ENCODE measurements at places on chromosomes 1 and 21.
A peak's percentile ranks its signal among the peaks of the same experiment; 100 is the strongest.

DNA sequence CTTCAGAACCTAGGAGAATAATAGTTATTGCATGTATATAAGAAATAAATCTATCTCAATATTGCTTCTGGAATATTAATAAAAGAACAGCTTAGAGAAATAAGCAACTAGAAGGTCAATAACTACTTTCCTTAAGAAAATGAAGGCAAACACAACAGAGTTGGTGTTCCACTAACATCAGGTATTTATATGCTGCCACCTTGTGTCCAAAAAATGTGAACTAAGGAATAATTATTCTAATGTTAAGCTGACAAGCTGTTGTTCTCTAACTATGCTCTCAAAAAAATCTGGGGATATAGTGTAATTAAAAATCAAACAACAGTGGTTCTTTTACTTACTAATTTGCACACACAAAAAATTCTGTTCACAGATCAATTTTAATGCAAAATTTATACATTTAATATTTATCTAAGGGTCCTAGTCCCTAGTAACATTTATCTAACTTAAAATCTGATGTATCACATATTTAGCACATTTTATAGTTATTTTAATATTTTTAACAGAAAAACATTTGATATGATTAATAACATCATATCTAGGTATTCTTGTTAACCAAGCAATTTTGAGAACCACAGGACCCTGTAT lies 39.6 kb downstream of the UCHL5 start:
- DNase-seq, result peak; percentile 54

GRCh38 chr21:29187944-29188343 lies 57.5 kb downstream of the MAP3K7CL start:
- DNase-seq, result no peak

DNA sequence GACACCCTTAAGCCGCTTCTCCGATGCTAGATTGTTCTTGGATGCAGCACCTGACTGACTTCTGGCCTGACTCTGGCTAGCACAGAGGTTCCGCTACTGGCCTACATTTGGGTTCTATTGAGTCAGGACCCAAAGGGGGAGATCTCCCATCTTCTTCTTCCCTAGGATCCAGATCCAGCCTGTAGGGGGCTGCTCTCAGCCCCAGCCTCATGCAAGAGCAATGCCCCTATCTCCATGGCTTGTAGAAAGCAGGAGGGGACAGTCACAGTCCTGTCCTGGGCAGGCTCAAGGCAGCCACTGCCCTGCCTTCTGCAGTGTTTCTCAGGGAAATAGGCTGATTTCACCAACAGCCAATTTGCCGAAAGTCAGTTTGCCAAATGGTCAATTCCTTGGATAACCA lies 6.3 kb upstream of the ADAR start:
- DNase-seq, result no peak

DNA sequence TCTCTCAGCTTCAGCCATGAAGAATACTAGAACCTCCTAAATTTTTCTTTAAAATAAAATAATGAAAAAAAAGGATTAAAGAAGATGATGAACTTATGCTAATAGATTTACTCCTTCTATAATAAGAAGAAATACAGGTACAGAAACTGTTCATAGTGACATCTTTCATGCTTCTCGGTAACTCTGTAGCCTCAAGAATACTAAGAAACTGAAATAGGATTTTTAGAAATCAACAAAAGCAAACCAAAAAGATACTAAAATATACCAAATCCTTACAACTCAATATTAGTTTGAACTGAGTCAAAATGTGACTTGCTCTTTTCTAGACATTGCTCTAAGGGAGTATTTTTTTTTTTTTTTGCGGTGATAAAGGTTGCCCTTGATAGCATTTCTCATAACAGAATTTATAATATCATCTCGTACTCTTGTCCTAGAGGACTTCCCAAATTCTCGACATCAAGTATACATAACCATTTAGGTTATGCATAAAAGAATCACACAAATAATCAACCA lies 42.8 kb downstream of the ZZZ3 start:
- no peak for DNase-seq

DNA sequence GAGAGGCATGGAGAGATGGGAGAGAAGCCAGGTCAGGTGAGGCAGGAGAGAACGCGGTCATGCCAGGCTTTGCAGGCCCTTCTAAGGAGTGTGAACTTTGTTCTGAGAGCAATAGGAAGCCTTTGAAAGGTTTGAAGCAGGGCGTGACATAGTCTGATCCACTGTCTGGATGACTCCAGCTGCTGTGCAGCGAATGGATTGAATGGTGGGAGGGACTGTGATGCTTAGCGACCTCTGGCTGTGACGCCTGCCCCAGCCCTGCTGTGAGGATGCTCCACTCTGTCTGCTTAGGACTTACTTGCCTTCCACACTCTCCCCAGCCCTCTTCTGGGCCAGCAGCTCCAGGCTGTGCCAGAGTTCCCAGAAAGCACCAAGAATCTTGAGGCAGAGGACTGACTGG lies 41.8 kb upstream of the POU3F1 start:
- DNase-seq, result no peak
